ENCODE measurements at places on chromosomes 6 and 20.

DNA sequence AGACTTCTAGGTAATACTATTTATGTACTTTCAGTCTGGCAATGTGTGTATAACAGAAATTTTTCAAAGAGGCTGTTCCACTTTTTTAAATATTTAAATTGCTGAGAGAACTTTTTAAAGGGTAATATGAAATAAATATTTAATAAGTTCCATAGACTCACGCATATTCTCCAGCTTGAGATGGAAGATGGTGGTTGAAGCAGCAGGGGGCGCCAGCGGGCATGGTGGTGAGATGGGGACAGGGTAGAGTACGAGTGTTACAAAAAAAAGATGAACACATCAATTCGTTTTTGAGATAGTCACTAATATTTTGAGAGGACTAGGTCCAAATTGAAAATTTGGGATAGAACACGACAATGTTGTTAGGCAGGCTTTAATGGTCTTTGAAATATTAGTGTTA is 68.4 kb downstream of the RSPO3 start:
- DNase-seq: peak; percentile 7

- DNase-seq: no peak
Measured at GRCh38 chr6:144160431-144161005, 10.2 kb downstream of the STX11 start.

GRCh38 chr6:31122791-31123706 is 2.8 kb upstream of the CDSN start:
- DNase-seq: no peak

- peak; percentile 18 for DNase-seq
Measured at GRCh38 chr6:44431118-44431725, 43.7 kb downstream of the CDC5L start.

DNA sequence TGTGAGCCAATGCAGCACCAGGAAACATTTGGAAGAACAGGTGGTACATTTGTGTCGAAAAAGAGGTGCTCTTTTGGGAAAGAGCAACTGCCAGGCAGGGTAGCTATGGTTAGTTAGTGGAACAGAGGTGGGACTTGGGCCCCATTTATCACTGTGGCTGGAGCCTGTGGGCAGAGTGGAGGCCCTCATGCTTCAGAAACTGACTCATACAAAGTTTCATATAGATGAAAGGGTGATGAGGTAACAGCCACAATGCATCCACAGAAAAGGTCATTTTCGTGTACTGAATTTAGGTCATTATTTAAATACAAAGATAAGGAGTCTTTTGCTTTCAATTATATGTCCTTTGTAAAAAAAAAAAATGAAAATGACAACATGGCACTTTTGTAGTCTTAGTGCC is 76.4 kb upstream of the HS3ST5 start:
- DNase-seq: no peak

- peak; percentile 24 for DNase-seq
Measured at GRCh38 chr6:89357390-89357789, 4.9 kb upstream of the UBE2J1 start.

DNA sequence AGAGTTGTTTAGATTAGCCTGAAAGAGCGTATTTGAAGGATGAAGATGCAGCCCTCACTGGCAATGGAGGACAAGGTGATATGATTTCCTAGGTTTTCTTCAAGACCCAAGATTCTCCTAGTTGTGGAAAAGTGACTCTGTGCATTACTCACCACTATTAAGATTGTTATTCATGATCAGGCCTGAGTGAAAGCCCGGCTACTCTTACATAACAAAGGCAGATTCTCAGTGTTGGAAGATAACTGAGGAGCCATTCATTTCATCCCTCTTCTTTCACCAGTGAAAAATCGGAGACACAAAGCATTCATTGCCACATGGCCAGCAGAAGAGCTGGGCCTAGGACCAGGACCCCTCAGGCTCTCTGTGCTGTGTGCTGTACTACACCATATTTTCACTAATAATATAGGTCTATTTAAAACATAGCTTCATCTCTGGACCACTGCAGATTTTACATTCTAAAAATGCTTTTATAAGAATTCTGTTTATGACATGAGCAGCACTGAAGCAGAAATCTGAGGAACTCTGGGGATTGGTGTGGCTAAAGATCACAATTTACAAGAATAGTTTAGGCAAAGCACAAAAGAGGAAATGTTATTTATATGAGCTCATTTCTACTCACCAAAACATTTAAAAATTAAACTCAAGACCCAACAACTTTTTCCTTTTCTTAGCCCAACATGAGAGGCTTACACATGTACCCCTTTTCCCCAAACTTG is 181.9 kb upstream of the CCN2 start:
- DNase-seq: no peak

DNA sequence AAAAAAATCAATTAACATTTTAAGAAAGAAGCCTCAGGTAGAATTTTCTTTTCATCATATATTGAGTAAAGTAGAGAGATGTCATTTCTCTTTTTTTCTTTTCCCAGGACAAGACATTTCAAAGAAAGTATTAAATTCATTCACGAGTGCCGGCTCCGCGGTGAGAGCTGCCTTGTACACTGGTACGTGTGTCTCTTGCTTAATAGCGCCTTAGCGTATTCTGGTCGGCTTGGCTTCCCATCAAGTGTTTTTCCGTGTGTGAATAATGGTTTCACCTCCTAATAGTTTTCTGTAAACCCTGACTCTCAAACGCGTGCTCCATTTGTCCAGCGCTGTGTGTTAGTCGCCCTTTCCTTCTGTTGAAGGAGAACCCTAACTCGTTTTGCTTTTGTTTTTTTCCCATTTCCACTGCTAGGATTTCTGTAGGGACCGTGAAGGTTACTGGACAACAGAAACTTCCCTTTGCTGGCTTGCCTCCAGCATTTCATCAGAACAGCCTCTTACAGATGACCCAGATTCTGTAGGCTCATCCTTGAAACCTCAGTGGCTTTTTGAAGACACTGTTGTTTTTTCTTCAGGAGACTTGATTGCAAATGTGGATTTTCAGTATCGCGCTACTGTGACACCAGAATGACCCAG is 45.7 kb upstream of the IRF4 start:
- DNase-seq: no peak

GRCh38 chr6:24564081-24564480 is 69.3 kb downstream of the ALDH5A1 start:
- DNase-seq: no peak

GRCh38 chr6:4504700-4505099 is 271.5 kb upstream of the CDYL start:
- DNase-seq: no peak

DNA sequence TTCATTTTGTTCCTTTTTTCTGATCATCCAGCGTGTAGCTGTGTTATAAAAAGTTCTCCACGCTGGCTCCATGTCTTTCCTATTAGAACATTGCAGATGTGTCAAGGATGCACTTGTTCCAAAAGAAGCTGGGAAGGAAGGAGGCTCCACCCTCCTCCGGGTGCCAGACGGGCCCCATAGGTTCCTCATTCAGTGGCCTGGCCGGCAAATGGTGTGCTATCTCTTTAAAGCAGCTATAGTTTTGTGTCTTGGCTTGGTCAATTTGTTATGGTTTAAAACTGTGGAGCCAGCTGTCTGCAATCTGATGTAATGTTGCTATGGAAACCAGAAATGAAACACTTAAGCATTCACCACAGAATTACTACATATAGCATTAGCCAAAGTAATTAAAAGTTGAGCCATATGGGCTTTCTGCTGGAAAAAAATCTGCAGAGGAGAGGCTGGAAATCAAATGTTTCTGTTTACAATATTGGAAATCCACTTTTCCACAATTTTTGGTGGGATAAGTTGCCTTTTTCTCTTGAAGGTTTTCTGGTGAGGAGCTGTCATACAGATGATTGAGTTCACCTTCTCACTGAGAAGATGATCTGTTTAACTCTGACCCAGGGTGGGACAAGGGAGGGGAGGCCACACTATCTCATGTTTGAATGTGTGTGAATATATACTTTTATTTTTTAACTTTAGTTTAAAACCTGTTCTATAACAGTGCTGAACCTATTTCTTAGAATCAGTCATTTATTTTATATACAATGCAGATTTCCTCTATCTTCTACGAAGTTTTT is 167.4 kb downstream of the SASH1 start:
- DNase-seq: no peak

DNA sequence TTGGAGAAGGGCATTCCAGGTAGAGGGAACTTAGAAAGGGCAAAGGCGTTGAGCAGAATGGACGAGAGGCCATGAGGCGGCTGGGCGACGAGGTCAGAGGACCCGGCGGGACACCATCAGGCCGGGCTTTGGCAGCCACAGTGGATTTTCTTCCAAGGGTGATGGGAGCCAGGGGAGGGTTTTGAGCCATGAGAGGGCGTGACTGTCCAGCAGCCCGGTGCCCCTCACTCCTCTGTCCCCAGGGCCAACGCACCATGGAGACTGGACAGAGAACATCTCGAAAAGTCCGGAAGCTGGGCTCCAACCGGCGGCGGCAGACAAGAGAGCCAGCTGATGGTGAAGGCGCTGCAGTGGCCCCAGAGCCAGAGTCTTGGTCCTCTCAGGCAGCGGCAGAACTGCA is 6.4 kb downstream of the RAB44 start:
- DNase-seq: no peak

Measured in CD4-positive, alpha-beta T cell treated with Interleukin-6 at 100 ng/mL for 8 hours (primary cell).